ENCODE measurements at places on chromosomes 13 and 19. TPM values are rescaled to one million over a fixed set of nuclear protein-coding genes. Genes with fewer than 3 reads are reported as not detected.

GRCh38 chr13:76440568-76440967 is 445.6 kb downstream of the KCTD12 start:
- DNase-seq: no peak

- DNase-seq: peak; percentile 13
These were observed 29.4 kb downstream of the ATP4B start for GRCh38 chr13:113628291-113629270.

DNA sequence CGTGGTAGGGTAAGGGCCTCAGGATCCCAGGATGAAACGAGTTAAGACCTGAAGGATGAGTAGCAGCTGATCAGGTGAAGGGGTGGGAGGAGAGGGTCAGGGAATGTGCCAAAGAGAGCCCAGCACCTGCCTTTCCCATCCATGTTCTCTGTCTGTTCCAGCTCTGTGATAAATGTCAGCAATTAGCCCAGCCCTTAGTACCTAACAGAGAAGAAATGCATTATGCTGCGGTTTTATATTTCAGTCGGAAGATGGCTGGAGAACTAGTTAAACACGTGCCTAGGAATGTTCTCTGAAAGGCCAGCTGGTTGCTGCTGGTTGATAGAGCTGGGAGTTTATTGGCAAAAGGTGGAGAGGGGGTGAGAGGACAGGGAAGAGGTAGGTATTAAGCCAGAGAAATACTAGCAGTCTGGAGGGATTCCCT is 268.2 kb downstream of the SHISA2 start:
- no peak for DNase-seq

DNA sequence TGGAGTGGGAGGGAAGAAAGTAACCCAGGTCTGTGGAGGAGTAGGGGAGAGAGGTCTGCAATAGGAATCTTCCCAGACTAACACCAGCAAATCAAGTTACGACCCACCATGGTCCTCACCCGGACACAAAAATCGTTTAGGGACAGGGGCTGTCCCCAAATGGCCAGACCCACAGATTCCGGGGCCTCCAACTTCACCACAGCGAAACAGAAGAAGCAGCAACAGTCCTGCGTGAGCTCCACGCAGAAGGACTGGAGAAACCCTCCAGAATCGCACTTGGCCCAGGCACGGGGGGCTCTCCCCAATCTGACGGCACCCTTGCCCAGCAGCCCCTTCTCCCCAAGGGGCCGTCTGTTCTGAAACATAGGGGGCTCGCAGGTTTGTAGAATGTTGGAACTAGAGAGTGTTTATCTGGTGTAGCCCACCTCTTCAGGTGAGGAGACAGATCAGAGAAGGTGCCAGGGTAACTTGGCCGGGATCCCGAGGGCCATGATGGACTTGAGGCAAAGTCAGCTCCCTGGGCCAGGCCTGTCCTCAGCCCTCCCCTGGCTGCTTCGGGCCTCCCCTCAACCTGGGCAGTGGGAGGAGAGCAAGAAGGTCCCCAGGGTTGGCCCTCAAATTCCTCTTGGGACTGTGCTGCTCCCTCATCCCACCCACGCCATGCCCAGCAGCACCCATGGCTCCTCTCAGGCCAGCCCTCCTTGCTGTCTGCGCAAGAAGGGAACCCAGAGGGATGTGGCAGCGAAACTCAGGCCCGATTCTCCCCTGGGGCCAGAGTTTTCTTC is 82.5 kb upstream of the GPR183 start:
- no peak for DNase-seq

- DNase-seq: no peak
These were observed 90.3 kb downstream of the KDM4B start for GRCh38 chr19:5059213-5059574.

- DNase-seq: no peak
These were observed 1518.3 kb upstream of the SLC10A2 start for GRCh38 chr13:104584481-104584880.

DNA sequence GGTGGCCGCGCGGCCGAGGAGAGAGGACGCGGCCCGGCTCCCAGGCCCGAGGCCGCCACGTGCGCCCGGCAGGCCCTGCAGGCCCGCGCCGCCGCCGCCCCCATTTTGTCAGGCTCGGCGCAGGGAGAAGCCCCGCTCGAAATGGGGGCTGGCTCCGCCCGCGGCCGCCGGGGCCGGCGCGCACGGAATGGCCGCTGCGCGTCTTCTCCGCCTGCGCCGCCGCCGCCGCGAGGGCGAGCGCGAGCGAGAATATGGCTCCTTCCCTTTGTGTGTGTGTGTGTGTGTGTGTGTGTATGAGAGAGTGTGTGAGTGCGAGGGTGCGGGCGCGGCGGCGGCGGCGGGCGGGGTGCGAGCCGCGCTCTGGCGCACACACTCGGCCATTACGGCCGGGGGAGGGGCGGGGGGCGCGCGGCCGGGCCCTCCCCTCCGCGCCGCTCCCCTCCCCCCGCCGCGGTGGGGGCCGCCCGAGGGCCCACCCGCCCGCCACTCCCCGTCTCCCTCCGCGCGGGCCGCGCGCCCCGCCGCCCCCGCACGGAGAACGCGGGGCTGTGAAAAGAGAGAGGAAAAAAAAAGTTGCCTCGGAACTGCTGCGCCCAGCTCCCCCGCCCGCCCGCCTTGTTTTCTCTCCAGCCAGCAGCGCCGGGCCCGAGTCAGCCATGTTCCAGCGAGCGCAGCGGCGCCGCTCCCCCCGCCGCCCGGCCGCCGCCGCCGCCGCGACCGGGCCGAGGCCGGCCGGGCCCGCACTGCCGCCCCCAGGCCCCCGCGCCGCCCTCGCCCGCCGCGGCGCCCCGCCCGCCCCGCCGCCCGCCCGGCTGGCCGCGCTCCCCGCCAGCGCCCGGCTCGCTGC is 1.0 kb downstream of the HMGB1 start:
- DNase-seq: peak; percentile 86

Gene SELENOV
- 9.9 TPM for total RNA-seq

Gene MEF2B
- 1.7 TPM for total RNA-seq

Gene HS6ST3
- total RNA-seq: 1.3 TPM

All from glutamatergic neuron (in vitro differentiated cells).